Jurkat, Clone E6-1 (cell line): ENCODE measurements at places on chromosomes 4 and X.

GRCh38 chrX:78923198-78924015 is 21.8 kb upstream of the P2RY10 start:
- no peak for DNase-seq

GRCh38 chr4:40731361-40731760 is 18.4 kb upstream of the NSUN7 start:
- no peak for DNase-seq

- no peak for DNase-seq
These were observed 44.9 kb downstream of the ANAPC4 start for GRCh38 chr4:25421816-25422525.

DNA sequence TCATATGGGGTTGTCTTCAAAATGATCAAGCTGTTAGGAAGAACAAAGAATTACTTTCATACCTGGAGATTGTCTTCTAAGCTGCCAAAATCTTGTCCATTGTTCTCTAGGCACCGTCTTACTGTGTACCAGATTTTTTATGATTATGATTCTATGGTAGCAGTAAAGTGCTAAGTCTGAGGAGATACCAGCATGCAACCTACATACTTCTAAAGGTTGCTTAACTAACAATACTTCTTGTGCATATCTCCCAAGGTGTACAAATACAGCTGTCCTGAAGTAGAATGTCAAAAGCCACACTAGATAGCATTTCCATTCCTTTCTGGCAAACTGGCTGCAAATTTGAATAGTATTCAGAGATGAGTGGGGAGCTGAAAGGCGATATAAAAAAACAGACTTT is 62.6 kb upstream of the FBXW7 start:
- DNase-seq, result no peak

DNA sequence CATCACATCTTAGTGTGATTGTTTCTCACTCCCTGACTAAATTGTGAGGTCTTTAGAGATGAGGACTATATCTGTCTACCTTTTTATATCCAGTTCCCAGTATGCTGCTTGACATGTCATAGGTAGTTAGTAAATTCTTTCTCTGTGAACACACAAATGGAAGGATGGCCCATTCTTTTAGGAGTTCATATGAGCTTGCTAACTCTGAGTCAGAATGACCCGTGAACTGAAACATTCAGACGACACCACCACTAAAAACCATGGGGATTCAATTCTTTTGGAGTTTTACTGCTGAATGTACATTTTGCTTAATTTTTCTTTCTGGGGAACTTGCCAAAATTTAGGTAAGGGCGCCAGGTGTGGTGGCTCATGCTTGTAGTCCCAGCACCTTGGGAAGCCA is 13.9 kb downstream of the OFD1 start:
- DNase-seq, result no peak

DNA sequence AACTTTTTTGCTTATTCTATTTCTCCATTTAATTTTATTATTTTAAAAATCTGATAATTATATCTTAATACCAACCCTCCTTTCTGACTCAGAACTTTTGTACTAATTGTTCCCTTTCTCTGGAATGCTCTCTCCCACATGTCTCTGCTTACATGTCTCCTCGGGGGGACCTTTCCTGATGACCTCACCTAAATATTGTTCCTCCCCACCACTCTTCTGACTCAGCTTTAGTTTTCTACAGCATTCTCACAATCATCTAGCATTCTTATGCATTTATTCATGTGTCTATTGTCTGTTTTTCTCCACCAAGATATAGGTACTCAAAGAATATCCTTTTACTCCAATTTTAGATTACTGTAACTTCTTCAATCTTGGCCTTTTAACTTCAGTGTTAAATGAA is 128.7 kb downstream of the MSL3 start:
- DNase-seq, result no peak

- no peak for DNase-seq
These were observed 68.7 kb upstream of the WWC2 start for GRCh38 chr4:183030309-183030708.

DNA sequence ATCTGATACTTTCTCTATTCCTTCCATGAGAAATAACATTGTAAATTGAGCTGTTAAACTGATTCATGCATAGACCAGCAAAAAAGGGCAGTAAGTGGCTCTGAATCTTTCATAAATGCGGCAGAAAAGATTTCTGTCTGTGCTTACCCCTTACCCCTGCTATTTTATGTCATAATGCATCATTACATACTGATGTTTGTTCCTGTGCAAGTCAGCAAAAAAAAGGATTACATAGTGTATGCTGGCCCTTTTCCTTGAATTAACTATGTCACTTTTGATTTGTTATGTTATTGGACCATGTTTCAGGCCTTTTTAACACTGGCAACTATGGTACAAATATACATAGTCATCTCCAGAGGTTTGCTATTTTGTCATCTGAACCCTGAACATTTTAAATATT is 2159.7 kb downstream of the PCDH7 start:
- DNase-seq, result no peak

GRCh38 chrX:154044091-154044490 is 24.4 kb upstream of the IRAK1 start:
- DNase-seq, result no peak
